Activated CD4-positive, alpha-beta memory T cell treated with anti-CD3 and anti-CD28 coated beads, Interleukin-2, amount 10 ng/mL, durations not matched to agents 7 days and 5 days (primary cell): ENCODE measurements at places on chromosomes 4 and X.
A peak's percentile ranks its signal among the peaks of the same experiment; 100 is the strongest.

- DNase-seq = no peak
These were observed 64.4 kb upstream of the VCX3A start for GRCh38 chrX:6599230-6599860.

- DNase-seq = no peak
These were observed 25.2 kb upstream of the TBC1D14 start for GRCh38 chr4:6884341-6884870.

- DNase-seq = no peak
These were observed 37.1 kb upstream of the AMOT start for GRCh38 chrX:112877771-112878173.

- no peak for DNase-seq
These were observed 137.2 kb downstream of the DIPK2B start for GRCh38 chrX:45063319-45064095.

DNA sequence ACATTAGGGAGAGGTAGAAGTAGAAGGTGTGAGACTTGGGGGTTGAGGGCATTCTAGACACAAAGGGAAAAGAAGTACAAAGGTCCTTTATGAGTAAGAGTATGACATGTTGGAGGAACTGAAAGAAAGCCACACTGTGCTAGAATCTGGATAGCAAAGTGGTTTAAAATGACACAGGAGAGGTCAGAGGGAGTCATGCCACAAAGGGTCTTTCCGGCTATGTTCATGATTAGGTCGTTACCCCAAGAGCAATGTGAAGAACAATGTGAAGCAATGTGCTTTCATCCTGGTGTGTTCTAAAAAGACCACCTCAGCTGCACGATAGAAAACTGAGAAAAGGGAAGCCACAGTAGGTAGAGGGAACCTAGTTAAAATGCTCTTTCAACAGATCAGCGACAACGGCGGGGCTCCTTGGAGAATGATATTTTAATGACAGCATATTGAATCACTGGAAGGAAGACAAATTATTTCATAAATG, 29.2 kb downstream of the SMIM14 start:
- DNase-seq = no peak

GRCh38 chr4:3407930-3408792, 33.6 kb upstream of the HGFAC start:
- no peak for DNase-seq

GRCh38 chr4:187020676-187021075, 297.0 kb upstream of the FAT1 start:
- DNase-seq = no peak

DNA sequence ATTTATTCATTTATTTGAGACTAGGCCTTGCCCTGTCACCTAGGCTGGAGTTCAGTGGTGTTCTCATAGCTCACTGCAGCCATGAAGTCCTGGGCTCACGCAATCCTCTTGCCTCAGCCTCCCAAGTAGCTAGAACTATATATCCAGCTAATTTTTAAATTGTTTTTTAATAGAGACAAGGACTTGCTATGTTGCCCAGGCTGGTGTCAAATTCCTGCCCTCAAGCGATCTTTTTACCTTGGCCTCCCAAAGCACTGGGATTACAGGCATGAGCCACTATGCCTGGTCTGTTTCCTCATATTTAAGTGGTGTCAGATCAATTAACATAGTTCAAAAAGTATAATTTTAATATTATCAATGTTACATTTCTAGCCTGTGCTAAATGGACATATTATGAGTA, 68.5 kb downstream of the AFF1 start:
- no peak for DNase-seq

DNA sequence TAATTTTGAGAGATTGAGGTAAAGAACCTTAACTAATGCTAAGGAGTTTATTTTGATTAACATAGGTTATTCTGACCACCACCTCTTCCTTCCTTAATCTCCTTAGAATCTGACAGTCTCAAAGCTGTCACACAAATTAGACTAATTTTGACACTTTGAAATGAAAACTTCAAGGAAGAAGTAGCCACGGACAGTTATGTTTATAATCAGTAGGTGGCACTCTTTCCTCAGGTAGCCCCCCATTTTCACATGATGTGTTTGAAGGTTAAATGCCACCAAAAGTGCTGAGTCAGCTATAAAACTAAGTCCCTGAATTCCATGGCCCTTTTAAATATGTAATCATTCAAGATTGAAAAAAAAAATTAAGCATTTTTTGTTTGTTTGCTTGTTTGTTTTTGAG, 22.4 kb downstream of the TMEM33 start:
- DNase-seq = no peak

- no peak for DNase-seq
These were observed 15.6 kb upstream of the MAP7D3 start for GRCh38 chrX:136266828-136267227.

DNA sequence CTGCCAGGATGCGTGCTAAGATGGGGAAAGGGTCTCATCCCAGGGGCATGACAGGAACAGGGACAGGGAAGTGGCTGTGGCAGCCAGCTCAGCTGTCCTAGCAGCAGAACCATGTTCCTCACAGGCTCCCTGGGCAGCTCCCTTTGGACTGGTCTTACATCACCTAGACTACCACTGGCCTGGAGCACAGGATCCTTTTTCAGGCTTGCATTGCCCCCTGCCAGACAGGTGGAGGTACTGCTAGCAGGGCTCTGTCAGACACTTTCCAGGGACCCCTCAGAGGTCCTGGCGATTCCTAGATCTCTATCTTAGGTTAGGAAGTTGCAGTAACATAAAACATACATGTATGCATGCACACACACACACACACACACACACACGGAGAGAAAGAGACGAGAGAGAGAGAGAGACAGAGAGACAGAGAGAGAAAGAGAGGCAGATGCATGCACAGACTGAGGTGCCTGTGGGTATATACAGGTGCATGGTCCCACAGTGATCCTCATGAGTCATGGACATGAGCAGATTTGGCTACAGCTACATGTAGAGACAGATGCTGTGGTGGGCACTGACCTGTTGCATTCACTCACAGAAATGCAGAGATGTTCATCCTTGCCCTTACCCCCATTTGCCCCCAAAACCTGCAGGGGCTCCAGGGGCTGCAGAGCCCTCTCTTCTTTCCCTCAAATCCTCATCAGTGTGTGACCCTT, 63.6 kb downstream of the STARD8 start:
- DNase-seq = peak; percentile 21

DNA sequence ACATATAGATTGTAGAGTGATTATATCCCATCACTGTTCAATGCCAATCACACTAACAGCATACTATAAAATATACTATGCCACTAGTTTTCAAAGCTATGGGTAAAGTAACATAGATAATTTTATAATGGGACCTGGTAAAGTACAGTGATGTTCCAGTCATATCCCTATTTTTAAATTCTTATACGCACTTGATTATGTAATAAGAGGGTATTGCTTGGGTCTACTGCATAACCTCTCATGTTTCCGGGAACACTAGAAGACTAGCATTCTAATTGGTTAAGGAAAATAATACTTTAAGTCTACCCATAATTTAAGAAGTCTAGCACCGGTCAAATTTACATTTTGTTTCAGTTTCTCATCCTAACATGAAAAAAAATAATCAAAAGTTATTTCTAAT, 275.1 kb downstream of the CHIC1 start:
- DNase-seq = no peak

GRCh38 chr4:184750926-184751584, 17.2 kb upstream of the CENPU start:
- no peak for DNase-seq

- DNase-seq = no peak
These were observed 62.2 kb upstream of the TNIP3 start for GRCh38 chr4:121226362-121226761.

DNA sequence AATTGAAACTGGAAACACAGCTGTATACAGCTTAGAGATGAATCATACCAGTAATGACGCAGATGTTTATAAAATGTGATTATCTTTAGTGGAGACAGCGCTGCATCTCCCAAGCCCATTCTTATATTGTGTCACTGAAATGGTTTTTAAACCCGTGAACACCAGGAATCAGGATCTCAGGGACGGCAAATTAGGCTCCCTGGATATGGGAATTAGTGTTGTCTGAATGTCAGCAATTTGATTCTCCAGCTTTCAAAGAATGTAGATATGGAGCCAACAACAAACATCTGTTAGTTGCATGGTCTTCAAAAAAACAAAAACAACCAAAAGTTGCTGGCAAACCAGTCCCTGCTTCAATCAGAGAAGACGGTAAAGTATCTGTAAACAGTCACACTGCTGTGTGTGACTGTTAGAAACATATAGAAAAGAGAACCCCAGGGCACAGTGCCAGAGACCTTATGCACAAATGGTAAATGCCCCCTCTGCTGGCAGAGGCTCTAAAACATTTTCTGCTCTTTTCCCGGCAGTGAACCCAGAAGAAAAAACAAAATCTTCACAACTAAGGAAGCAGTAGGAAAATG, 351.9 kb upstream of the FTHL17 start:
- no peak for DNase-seq

- no peak for DNase-seq
These were observed 70.9 kb downstream of the ATXN3L start for GRCh38 chrX:13248867-13249486.

GRCh38 chrX:4809571-4809970, 1096.1 kb upstream of the PRKX start:
- DNase-seq = no peak

- no peak for DNase-seq
These were observed 242.5 kb upstream of the PUDP start for GRCh38 chrX:7390441-7390840.

DNA sequence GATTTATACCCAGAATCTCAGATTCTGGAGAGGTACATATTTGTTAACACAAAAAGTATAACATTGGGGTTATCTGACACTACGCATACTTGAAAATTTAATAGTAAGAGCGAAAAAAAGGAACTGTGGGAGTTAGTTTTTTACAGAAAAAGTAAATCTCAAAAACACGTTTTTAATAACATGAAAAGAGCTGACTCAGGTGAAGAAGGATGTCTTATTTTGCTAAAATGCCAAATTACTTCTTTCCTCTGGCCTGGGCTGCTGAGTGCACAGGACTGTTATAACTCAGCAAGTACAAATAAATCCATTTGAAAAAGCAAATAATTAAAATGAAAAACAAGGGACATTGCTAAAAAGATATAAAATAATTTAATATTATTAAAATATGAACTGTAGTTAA, 1322.9 kb downstream of the ARAP2 start:
- DNase-seq = no peak
